ENCODE measurements at places on chromosomes 11 and 22.

GRCh38 chr11:22521226-22521625 lies 104.4 kb downstream of the FANCF start:
- DNase-seq: no peak

GRCh38 chr11:130216591-130217132 lies 57.1 kb downstream of the ST14 start:
- DNase-seq: no peak

GRCh38 chr11:62466444-62466843 lies 47.6 kb downstream of the SCGB1A1 start:
- no peak for DNase-seq

DNA sequence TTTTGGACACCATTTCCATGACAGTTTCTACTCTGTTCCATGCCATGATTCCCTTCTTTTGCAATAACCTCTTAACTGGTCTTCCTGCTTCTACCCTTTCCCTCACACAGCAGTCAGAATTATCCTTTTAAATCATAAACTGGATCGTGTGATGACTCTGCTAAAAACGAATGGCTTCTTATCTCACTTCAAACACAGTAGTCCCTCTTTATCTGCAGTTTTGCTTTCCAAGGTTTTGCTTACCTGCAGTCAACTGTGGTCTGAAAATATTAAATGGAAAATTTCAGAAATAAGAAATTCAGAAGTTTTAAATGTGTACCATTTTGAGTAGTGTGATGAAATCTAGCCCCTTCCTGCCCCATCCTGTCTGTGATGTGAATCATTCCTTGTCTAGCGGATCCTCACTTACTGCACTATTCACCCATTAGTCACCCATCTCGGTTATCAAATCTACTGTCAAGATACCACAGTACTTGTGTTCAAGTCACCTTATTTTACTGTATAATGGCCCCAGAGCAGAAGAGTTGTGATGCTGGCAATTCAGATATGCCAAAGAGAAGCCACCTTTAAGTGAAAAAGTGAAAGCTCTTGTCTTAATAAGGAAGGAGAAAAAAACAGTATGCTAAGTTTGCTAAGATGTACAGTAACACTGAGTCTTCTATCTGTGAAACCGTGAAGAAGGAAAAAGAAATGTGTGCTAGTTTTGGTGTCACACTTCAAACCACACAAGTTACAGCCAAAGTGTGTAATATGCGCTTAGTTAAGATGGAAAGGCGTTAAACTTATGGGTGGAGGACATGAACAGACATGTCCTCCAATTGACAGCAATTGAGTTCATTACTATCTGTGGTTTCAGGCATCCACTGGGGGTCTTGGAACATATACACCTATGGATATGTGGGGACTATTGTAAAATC lies 283.0 kb downstream of the DDX10 start:
- no peak for DNase-seq

GRCh38 chr11:20129665-20130064 lies 30.6 kb downstream of the DBX1 start:
- DNase-seq: no peak
